ENCODE measurements at places on chromosomes 2 and 18. TPM values are rescaled to one million over a fixed set of nuclear protein-coding genes. Genes with fewer than 3 reads are reported as not detected.
A peak's percentile ranks its signal among the peaks of the same experiment; 100 is the strongest.

GRCh38 chr18:461762-462161 lies 38.7 kb downstream of the COLEC12 start:
- no peak for DNase-seq

DNA sequence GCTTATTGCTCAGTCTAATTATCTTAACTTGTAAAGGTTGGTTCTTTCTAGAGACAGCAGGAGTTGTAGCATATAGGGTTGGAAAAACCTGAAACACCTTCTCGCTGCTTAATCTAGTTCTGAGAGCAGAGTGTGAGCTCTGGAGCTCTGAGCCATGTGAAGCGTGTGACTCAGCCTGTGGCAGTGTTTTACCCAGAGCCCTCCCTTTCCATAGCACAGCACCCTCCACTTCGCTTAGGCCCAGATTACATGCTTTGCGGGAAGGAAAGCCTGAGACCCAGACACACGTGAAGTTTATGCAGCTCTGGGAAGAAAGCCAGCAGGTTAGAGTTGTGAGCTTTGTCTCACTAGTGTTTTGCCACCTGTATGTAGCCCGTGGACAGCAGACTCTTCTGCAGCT lies 74.5 kb downstream of the INPP4A start:
- DNase-seq: no peak

- DNase-seq: no peak
Measured at GRCh38 chr2:171512014-171512413, 10.3 kb upstream of the CYBRD1 start.

DNA sequence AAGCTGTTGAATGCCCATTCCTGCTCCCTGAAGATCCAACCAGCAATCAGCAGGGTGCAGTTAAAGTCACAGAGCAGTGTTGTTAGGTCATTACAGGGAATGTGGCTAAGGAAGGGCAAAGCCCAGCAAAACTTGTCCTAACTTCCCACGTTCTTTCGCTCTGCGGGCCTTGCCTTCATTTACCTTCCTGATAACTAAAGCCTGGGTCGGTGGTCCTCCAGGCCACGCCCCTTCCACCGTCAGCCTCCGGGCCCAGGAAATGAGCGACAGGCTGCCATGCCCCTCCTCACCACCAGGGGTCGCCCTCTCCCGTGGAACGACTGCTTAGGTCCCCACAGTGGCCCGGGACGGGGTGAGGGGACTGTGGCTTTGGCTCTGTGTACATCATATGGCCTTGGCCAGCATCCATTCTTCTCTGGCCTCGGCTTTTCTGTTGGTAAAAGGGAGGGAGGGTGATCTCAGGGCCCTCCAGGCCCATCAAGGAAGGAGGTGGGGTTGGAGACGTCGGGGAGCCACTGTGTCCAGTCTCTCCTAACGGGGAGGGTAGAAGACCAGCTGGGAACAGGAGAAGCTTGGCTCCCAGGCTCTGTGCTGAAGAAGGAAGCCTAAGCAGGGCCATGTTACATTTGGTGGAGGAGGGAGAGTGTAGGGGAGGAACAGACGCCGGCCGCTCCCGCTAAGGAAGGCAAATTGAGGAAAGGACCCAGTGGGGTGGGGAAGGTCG lies 2.2 kb downstream of the SH2D6 start:
- peak; percentile 40 for DNase-seq

DNA sequence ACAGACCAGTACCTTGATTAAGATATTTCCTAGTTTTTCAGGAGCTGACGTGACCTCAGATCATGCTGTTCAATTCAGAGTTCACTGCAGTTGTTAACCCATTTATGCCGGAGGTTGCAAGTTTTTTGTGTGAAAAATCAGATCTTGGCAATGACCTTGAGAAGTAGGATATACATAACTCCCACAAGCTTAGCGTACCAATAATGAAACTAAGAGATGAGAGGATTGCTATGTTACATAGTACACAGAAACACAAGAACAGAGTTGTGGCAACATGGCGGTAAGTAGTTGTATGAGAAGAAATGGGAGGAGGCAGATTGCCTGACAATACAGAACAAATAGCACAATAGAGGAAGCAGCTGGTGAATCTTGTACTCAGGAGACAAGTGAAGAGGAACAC lies 39.1 kb downstream of the PPIG start:
- DNase-seq: no peak

CDK5R2 gene
- not detected for total RNA-seq

DNA sequence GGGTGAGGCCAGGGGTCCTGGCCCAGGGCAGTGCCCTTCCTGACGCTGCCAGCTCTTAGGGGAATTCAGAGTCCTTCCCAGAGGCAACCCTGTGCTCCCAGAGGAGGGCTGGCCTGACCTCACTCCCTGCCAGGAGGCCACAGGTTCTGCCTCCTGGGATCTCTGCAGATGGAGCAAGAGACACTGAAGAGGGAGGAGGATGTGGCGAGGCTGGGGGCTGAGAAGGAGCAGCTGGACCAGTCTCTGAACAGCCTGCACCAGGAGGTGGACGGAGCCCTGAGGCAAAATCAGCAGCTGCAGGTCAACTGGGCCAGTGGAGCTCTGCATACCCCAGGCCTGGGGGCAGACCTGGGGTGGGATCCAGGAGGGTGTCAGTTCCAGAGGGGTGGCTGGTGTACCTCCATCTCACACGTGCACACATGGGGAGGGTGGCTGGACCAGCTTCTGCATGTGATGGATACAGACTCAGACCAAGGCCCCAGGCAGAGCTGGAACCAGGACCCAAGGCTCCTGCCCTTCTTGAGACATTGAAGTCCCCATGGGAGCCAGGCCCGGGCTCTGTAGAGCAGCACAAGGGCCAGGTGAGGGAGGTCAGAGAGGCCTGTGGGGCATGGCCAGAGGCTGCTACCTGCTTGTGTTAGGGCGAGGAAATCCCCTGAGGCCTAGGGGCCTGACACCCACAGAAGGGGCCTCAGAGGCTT lies 9.7 kb upstream of the SNED1 start:
- no peak for DNase-seq

DNA sequence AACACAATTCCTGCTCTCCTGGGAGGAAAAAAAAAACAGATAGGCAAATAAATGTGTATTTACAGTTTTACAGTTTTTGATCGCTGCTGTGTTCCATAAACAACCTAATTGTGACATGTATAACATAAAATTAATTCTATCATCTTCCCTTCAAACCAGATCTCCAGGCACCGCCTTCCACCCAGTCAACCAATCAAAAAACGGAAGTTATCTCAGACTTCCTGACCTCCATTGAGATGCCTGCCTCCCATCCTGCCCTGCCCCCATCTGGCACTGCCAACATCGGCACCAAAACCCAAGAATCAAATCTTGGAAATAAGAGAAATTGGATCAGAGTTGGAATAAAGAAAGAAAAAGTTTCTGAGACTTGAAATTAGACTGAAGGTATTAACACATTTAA lies 3.1 kb upstream of the RIOK3 start:
- no peak for DNase-seq

DNA sequence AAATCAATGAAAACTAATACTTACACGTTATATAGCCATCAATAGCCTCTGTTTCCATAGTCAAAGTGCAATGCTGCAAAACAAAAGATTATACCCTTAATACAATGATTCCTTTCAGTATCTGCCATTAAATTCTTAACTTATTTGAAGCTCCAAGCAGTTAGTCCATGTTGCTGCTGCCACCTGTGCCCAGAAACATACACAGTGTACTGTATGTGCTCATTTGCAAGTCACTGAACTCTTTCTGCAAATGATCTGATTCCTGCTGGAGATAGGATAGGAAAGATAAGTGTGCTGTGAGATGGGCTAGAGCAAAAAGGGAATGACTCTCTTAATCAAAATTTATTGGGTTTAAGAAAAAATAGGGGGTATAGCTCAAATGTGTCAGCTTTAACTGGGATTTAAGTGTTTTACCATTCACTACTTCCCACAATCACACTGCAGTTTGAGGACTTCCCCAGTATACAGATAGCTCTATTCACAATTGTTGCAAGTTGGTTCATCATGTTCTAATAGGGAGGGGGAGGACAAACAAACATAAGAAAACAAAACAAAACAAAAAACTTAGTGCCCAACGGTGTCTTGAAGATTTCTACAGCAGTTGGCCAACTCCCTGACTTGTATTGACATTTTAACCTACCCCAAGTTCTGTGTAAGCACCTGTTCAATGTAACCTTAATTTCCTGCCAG lies 2.7 kb downstream of the IKZF2 start:
- no peak for DNase-seq

TSPYL6 gene
- total RNA-seq: not detected

- no peak for DNase-seq
Measured at GRCh38 chr2:205117125-205117524, 565.2 kb upstream of the NRP2 start.

DNA sequence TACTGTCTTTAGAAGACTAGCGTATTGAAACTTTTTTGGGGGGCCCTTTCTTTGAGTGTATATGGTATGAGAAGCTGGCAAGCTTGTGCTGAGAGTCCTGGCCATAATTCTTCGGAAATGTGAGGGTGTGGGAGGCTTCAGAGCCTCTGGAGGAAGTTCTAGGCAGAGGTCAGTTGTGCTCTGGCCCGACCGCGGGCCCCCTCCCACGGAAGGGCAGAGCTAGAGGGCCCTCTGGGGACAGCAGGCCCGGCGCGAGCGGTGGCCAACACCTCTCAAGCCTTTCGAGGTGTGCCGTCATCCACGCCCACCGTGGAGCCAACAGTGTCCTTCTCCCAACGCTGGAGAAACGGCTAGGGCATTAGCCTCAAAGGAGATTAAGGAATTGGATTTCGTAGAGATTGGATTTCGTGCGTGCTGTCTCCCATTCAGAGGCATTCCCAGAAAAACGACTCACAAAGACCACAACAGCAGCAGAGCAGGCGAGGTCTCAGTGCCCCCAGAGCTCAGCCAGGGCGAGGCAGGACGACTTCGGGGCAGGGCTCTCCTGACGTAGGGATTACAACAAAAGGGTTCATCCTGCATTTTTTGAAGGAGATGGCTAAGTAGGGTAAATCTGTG lies 2.2 kb upstream of the MTCL1 start:
- no peak for DNase-seq

ALK gene
- total RNA-seq: not detected

GLI2 gene
- total RNA-seq: under 0.01 TPM

DNA sequence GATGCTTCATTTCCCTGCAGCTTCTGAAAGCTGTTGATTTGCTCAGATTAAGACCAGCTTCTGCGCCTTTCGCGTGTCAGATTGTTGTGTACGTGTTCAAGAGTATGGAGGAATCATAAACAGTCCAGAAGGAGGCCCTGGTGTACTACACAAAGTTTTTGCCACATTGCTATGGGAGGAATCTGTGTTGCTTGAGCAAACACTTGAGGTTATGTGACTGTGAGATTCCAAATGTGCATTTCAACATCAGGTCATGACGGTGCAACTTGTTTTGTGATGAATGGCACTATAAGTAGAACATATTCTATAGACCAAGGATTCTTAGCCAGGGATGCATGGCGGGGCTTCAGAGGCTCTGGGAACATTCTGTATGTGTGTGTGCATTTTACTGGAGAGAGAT lies 35.0 kb downstream of the SRSF7 start:
- DNase-seq: no peak

PKDCC gene
- 4.3 TPM for total RNA-seq

- DNase-seq: no peak
Measured at GRCh38 chr2:190504912-190505311, 29.6 kb downstream of the NEMP2 start.

- DNase-seq: no peak
Measured at GRCh38 chr2:215301994-215302393, 9.9 kb upstream of the ATIC start.

SERPINB10 gene
- not detected for total RNA-seq

CHRNA1 gene
- 0.90 TPM for total RNA-seq

GRCh38 chr2:56133441-56133840 lies 50.3 kb upstream of the CCDC85A start:
- DNase-seq: no peak

SGPP2 gene
- not detected for total RNA-seq

GRCh38 chr2:10078704-10079265 lies 1.4 kb downstream of the CYS1 start:
- DNase-seq: no peak

- DNase-seq: no peak
Measured at GRCh38 chr2:35415942-35416341, 939.6 kb upstream of the CRIM1 start.

YIPF4 gene
- 9.9 TPM for total RNA-seq

GRCh38 chr2:177296040-177296439 lies 31.5 kb upstream of the NFE2L2 start:
- peak; percentile 39 for DNase-seq

NXPH2 gene
- not detected for total RNA-seq

CROCC2 gene
- total RNA-seq: not detected

DNA sequence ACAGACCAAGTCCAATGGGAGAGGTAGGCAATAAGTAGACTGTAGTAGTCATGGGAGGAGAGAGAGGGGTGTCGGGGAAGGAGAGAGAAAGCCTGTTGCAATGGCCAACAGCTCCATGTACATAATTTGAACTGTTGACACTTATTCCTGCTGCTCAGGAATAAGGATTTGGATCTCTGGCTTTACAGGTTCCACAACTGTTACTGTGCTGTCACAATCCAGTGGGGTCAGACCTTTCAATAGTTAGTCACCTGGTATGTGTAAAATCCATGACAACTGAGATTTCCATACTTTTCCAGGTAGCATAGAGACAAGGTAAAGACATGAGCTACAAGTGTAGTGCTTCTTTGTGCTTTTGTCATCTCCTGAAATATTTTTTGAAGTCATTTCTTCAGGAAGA lies 47.5 kb upstream of the RIOK3 start:
- no peak for DNase-seq

DNA sequence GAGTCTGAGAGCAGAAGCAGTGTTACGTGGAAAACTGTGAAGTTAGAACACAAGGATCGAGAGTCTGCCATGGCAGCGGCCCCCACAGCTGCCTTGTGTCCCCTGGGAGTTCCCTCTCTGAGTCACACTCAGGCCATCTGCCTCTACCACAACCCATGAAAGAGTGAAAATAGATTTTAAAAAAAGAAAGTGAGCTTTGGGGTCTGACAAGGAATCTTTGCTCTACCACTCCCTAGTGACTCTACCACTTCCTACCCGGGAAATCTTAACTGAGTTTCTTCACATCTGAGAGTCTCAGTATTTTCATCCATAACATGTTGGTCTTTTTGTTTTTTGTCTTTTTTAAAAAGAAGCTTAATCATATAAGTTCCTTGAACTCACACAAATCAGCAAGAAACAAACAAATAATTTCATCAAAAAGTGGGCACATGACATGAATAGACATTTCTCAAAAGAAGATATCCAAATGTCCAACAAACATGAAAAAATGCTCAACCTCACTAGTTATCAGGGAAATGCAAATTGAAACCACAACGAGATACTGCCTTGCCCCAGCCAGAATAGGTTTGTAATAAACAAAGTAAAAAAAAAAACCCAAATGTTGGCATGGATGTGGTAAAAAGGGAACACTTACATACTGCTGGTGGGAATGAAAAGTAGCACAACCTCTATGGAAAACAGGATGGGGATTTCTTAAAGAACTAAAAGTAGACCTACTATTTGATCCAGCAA lies 2.4 kb upstream of the MSGN1 start:
- no peak for DNase-seq
